ENCODE measurements at places on chromosomes 11 and 22.
A peak's percentile ranks its signal among the peaks of the same experiment; 100 is the strongest.

GRCh38 chr22:48237466-48238283 is 1475.2 kb downstream of the TBC1D22A start:
- no peak for DNase-seq

GRCh38 chr11:96235751-96236150 is 107.2 kb downstream of the MAML2 start:
- no peak for DNase-seq

DNA sequence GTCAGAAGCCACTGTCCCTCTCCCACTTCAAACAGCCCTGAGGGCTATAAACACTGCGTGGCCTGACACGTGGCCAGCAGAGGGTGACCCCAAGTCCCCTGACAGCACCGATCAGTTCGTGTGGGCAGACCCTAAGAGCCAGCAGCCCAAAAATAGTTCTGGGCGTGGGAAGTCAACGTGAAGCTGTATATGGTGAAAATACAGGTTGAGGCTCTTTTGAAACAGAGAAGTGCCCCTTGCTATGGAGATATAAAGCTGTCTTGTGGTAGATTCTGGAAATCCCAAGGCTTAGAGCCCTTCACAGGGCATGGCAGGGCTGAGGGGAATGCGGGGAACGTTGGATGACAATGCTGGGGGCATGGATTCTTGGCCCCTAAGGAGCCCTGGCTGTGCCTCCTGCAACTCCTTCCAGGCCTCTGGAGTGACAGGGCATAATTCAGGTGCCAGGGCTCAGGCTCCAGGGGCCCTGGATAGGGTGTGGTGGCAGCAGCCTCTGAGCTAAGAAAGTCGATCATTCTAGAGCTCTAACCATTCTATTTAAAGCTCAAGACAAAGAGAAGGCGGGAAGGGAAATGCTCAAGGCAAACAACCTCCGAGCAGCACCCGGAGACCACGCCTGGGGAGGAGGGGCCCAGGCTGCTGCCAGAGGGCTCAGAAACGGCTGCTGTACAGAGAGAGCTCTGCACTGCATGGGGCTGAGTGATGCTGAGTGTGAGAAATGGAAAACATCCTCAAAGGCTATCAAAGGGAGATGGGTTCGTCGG is 60.4 kb upstream of the CD5 start:
- no peak for DNase-seq

- DNase-seq: peak; percentile 38
Measured at GRCh38 chr22:27501191-27501936, 300.2 kb downstream of the MN1 start.

DNA sequence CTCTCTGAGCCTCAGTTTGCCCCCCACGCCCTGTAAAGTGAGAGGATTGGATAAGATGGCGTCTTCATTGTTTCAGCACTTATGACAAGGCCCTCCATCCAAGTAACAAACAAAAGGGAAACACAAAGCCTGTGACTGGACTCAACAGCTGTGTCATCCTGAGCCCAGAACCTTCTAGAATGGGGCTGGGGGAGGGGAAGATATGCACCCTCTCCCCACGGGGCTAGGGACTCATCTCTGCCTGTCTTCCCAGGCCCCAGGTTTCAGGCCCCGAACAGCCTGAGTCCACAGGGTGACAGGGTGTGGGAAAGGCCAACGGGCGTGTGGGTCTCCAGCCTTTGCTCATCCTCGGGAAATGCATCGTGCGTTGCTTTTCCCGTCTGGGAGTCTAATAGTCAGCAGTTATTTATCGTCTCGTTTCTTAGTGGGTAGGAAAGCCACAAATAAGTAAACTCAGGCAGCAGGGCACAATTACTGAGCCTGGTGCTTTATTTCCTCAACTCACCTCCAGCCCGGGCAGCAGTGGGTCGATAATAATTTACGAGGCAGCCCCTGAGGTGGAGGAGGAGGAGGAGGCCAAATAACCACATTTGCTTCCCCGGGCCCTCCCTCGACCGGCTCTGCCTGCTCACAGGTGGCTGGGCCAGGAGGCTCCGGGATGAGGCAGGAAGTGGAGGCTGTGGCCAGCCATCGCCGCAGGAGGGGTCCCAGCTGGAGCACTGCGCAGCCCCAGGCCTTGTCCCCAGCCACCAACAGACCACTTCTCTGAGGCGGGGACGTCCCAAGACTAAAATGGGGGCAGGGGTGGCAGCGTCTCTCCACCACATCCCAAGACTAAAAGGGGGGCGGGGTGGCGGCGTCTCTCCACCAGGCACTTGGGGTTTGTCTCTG is 54.4 kb downstream of the FLRT1 start:
- no peak for DNase-seq

- peak; percentile 16 for DNase-seq
Measured at GRCh38 chr11:45899448-45900174, 7.5 kb downstream of the FREY1 start.

- DNase-seq: no peak
Measured at GRCh38 chr11:31973172-31973571, 117.7 kb upstream of the RCN1 start.

DNA sequence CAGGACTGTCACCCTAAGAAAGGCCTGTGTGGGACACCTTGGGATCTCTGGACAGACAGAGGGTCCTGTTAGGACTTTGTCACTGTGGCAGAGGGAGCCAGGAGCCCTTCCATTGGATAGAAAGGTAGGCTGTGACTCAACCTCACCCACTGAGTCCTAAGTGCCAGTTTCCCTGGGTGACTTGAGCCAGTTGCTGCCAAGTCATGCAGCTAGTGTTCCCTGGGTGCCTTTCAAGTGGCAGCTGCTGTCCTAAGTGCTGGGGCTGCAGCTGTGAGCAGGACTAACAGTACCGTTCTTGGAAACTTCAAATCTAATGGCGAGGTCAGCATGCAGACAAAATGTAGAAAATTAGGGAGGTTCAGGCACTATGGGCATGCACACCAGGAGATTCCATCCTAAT is 393.7 kb downstream of the TMEM135 start:
- no peak for DNase-seq
